ENCODE measurements at places on chromosomes 3 and 15.

- no peak for DNase-seq
Measured at GRCh38 chr15:36737430-36737891, 158.0 kb downstream of the CDIN1 start.

GRCh38 chr3:128311441-128311844 is 155.2 kb downstream of the DNAJB8 start:
- no peak for DNase-seq

DNA sequence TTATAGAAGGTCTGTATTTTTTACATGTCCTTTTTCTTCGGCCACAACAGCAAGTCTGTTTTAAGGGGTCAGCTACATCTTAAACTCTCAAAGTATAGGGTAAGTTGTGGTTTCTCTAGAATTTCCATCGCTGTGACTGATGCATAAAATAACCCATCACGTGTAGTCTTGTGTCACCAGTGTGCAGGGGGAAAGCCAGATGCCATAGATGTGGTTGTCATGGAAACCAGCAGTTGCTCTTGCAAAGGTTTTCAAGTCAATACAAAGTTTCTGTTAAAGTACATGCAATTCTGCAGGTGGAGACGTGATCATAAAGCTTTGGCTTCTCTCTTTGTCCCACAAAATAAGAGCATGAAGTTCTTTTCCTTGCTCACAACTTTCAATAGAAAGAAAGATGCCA is 210.3 kb upstream of the ONECUT1 start:
- no peak for DNase-seq

- no peak for DNase-seq
Measured at GRCh38 chr3:59753808-59754450, 704.1 kb upstream of the CFAP20DC start.

- no peak for DNase-seq
Measured at GRCh38 chr15:87349181-87349580, 907.4 kb downstream of the NTRK3 start.

GRCh38 chr3:331881-332280 is 135.3 kb downstream of the CHL1 start:
- no peak for DNase-seq

DNA sequence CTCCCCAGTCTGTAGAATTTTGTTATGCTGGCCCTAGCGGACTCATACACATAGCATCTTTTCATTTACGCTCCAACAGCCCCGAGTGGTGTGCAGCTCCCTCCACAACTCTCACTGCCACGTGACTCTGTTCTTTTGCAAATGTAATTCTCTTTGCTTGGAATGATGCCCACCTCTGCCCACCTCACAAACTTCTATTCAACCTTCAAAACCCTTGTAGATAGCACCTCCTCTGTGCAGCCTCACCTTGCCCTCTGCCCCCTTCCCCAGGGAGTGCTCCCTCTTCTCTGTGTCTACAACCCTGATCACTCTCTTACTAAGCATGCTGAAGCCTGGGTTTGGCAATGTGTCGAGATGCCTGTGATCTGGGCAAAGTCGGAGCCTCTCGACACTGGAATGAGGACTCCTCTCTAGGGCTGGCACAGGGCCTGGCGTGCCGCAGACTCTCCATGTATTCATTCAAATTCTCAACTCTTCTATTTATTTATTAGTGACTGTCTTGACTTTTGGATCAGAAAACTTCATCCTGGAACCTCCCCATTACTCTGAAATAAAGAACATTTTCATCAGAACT is 73.5 kb downstream of the MGLL start:
- no peak for DNase-seq

DNA sequence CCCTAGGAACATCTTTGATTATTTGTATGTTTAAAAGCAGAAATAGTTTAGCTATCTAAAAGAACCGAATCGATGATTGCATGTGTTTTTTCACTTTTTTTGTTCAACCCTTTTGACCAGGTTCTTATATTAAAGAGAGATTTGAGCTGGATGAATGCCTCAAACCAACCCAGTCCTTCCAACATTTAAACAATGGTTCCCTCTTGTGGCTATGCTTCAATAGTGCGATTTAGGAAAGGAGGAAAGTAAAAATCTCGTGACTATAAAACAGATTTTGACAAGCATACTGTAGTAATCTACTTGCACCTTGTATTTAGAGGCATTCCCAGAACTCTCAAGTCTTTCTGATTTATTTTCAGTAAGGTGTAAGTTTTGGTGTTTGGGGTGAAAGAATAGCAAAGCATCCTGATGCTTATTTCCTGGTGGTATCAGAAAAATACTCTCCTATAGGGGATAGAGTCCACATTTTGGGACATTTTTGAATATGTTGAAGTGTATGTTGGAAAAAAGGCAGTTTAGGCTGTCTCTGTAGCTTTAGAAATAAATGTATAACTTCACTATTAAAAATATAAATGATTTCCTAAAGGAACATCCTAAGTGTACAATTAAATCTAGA is 159.6 kb upstream of the KCNH8 start:
- peak; percentile 17 for DNase-seq

DNA sequence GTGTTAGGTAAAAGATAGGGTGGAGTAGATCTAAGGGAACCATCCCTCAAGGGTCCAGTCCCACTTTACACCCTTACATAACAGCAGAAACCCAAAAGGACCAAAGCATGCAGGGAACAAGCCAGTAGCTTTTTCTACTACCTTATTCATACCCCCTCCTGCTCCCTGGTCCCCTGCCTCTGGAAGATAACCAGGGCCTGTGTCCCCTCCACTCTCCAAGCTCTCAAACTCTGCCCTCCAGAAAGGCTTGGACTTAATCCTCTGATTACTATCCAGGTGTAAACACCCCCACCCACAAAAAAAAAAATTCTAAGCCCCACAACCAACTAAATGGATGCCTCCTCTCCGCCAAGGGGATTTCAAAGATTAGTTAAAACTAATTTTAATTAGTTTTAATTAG is 33.9 kb upstream of the STRIT1 start:
- DNase-seq = no peak

DNA sequence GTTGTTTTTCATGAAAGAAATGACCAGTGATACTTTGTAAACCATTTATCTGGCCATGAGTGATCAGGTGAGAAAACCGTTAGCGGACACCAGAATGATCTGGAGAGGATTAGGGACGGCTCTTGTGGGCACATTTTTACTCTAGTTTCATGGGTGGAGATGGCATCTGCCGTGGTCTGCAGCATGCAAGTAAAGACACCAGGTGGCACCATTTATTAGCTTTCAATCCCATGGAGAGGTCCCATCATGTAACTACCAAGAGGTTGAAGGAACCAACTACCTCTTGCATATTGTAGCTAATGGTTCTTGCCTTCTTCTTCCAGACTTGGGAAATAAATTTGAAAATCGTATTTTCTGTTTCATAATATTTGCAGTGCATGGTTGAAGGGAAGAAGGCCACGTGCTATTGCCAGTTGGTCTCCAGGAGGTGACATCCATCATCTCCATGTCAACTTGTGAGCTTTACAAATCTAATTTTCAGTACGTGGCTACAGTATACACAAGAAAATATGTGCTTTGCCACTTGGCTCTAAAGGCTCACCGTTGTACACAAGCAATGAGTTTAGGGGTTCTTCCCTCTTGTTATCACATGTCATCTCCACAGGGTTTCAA is 1.5 kb upstream of the MAPKBP1 start:
- peak; percentile 68 for DNase-seq

DNA sequence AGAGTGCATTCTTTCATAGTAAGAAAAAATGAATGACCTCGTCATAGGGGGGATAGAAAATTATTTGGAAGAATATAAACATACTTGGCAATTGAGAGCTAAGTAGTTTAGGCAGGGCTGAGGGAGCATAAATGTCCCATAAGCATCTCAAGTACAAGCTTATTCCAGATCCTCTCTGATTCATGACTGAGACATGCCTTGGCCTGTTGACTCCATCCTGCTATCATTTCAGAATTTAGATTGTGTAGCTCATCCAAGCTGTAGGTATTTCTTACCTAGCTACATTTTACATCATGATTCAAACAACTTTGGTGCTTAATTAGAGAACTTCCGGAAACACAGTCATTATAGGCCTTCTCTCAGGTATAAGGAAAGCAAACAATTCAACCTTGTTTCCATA is 12.3 kb downstream of the POGLUT1 start:
- DNase-seq = no peak

GRCh38 chr3:127637546-127637945 is 8.6 kb downstream of the PODXL2 start:
- peak; percentile 43 for DNase-seq

DNA sequence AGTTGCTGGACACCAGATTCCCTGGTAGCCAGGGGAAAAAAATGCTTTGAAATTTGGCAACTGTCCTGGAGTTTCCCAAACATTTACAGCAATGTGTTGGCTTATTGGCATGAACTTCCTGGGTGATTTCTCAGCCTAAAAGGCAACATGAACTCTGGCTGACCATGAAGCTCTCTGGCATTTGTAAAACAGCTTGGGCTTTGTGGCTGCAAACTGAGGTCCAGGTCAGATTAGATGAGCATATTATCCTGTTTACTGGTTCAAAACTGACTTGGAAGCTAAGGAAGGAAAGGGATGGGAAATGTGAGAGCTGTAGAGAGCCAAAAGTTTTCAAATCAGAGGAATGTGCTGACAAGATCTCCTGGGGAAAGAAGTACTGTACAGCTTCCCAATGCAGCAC is 139.0 kb downstream of the P3H2 start:
- no peak for DNase-seq

- no peak for DNase-seq
Measured at GRCh38 chr15:42385980-42386700, 26.8 kb downstream of the CAPN3 start.

DNA sequence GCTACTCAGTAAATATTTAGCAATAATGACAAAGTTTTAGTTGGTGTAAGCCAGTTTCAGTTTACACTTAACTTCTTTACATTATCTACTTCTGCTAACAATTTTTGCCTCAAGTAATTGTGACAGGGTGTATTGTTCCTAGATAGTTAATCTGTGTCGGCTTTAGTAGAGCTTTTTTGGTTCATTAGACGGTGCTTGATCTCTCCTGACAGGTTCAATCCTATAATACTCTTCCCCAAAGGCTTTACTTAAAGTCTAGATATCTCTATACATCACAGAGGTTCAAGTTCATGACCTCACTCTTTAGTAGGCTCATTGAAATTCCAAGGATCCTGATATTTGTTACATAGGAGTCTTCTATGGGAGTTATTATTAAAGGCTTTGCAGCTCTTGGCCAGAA is 365.6 kb upstream of the DPPA4 start:
- DNase-seq = no peak

GRCh38 chr3:112466020-112466419 is 33.3 kb downstream of the BTLA start:
- DNase-seq = no peak

DNA sequence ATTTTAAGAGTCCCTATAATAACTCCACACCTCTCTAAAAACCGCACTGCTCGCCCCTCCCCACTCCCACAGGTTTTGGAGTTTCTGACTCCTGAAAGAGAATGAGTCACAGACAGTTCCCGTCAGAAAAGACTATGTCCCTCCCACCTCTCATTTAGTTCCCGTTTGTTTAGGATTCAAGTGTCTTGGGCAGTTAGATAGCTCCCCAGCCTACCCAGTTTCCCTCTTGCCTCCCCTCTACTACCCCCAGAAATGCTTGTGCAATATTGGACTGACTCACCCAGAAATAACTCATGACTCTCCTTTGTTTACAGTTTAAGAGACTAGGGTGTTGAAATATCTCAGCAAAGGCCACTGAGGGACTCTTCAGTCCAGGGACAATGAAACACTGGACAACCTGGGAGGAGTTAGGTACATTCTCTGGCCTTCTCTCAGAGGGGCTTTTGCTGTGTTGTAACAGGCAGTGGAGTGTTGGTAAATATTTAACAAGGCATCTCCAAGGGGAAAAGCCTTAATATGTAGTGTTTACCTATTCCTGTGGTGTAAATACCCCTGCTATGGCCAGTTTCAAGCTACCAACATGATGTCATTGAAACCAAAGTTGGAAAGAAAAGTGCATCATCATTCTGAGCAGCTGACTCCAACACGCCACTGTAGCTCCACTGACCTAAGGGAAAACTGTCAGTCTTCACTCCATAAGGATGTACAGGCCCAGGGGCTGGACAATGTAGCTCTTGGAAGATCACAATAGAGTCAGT is 96.1 kb upstream of the CHD2 start:
- no peak for DNase-seq

DNA sequence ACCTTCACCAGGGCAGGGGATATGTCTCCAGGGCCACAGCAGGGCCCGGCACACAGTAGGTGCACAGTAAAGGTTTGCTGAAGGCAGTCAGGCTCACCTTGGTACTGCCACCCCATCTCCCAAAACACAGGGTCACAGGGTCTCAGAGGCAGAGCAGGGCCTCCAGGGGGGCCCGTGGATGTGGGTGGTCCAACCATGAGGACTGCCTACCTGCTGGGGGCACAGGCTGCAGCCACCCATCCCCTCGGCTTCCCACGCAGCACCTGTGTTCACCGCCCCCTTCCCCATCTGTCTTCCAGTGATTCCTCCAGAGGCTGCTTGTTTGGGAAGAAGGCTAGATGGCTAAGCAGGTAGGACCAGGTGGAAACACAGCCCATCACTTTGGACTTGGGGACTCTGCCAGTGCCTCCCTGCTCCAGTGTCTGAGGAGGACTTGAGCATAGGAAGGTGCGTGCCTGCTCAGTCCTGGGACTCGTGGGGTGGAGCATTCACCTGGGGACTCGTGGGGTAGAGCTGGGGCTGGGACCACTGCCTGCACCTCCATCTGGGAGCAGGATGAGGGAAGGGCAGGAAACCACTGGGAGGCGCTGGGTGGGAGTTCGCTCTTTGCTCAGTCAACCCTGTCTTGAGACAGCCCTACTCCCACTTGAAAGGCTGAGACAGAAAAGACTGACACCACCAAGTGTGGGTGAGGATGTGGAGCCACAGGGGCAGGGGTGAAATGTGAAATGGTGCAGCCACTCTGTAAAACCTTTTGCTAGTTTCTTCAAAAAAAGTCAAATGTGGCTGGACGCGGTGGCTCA is 18.8 kb upstream of the PLXND1 start:
- DNase-seq = no peak

DNA sequence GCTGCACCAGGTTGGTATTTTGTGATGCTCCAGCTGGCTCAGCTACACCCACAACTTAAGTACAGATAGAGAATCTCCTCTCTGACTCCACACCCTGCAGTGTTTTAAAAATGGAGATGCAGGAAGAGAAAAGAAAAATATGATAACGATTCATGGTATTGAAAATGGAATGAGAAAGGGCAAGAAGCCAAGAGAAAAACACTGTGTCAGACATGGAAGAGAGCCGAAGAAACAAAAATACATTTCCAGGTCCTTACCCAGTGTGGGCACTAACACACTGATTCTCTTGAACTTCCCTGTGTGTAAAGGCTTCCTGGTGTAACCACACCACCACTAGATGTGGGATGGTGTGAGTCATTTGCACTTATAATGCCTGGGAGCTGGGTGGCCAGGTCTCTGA is 93.1 kb downstream of the GMPS start:
- no peak for DNase-seq

GRCh38 chr3:192887047-192887446 is 30.6 kb downstream of the MB21D2 start:
- no peak for DNase-seq

- DNase-seq = no peak
Measured at GRCh38 chr15:97947465-97948260, 12.8 kb upstream of the ARRDC4 start.

- DNase-seq = peak; percentile 20
Measured at GRCh38 chr3:114299421-114299820, 5.6 kb downstream of the TIGIT start.
